ENCODE measurements at places on chromosomes 4 and X.

- no peaks in the 10 kb centered on the region for H3K36me3 ChIP-seq
- H3K27ac ChIP-seq, result no peak overlapping the region
- H3K4me3 ChIP-seq, result no peak overlapping the region
- DNase-seq, result no peak
- no peaks in the 10 kb centered on the region for H3K4me1 ChIP-seq
- H3K27me3 ChIP-seq, result no peaks in the 10 kb centered on the region
These were observed 10.0 kb upstream of the ANOS1 start for GRCh38 chrX:8741981-8742380.

DNA sequence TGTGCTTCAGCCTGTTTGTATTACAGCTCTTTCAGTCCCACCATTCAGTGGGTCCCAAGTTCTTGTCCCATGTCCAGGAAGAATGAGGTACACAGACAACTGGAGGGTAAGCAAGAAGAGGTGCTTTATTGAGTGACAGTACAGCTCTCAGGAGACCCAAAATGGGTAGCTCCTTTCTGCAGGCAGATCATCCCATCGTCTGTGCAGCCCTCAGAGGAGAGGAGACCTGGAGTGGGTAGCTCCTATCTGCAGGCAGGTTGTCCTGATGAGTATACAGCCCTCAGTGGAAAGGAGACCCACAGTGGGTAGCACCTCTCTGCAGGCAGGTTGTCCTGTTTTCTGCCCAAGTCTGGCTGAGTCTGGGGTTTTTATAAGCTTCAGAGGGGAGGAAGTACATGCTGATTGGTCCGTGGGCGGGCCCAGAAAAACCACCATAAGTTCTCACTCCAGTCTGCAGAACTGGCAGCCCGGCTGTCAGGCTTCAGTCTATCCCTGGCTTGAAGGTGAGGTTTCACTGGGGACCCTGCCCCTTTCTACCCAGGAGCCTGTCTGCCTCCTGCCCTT is 18.0 kb downstream of the GRK4 start:
- H3K4me3 ChIP-seq, result no peak overlapping the region
- no peaks in the 10 kb centered on the region for H3K27me3 ChIP-seq
- no peak for DNase-seq
- peaks cover 5% of the 10 kb centered on the region for H3K4me1 ChIP-seq
- no peaks in the 10 kb centered on the region for H3K36me3 ChIP-seq

DNA sequence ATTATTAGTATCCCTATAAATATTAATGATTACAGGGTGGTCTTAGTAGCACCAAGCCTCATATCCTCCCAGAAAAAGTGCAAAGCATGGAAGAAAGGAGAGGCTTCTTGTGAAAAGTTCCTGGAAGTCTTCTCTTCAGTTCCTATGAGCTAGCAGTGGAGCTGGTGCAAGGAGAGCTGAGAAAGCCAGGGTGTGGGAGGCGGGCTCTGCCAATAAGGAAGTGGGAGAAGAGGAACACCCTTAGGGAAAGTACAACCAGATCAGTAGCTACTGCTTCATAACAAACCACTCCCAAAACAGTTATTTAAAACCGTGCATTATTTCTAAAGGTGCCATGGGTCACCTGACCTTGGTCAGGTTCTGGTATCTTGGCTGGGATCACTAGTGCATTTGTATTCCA is 72.4 kb downstream of the MAP9 start:
- H3K4me3 ChIP-seq, result no peak overlapping the region
- H3K27ac ChIP-seq, result no peak overlapping the region
- no peaks in the 10 kb centered on the region for H3K4me1 ChIP-seq
- H3K27me3 ChIP-seq, result no peaks in the 10 kb centered on the region
- no peak for DNase-seq
- no peaks in the 10 kb centered on the region for H3K36me3 ChIP-seq

DNA sequence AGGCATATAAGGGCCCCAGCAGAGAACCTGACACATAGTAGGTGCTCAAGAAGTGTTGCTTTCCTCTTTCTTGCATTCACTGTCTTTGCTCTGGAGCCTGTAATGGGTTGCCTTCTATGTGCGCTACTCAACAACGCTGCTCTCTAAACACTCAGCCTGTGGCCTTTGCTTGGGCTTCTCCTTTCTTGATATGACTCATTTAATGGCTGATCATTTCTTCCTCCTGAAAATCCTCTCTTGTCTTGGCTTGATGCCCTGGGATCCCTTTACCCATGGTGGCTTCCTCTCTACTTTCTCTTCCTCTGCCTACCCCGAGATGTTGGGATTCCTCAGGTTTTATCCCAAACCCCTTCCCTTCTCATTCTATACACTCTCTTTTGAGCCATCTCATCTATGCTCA is 19.9 kb upstream of the PJA1 start:
- no peak for DNase-seq
- H3K4me1 ChIP-seq, result no peaks in the 10 kb centered on the region
- no peaks in the 10 kb centered on the region for H3K27me3 ChIP-seq

- no peaks in the 10 kb centered on the region for H3K4me1 ChIP-seq
- no peaks in the 10 kb centered on the region for H3K36me3 ChIP-seq
- H3K4me3 ChIP-seq, result no peak overlapping the region
- no peak for DNase-seq
- no peaks in the 10 kb centered on the region for H3K27me3 ChIP-seq
These were observed 234.4 kb upstream of the GPC4 start for GRCh38 chrX:133649651-133650050.

DNA sequence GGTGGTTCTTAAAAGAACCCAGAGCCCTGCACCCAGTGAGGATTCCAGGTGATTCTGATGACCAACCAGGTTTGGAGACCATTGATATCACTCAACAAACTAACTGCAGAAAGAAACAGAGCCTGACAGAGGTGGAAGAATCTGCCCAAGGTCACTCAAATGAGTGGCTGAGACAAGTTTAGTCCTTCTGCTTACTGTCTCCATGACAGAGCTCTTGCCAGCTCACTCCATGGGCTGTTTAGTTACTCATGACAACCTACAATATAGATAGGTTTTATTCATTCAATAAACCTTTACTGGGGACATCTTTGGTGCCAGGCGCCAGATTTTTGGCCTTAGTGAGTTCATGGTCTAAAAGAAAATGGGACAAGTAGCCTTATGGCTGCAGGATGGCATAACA is 124.3 kb downstream of the RAB28 start:
- no peak for DNase-seq
- H3K4me1 ChIP-seq, result no peaks in the 10 kb centered on the region
- no peaks in the 10 kb centered on the region for H3K36me3 ChIP-seq

Measured in CD8-positive, alpha-beta memory T cell (primary cell).